ENCODE measurements at places on chromosomes 2 and 18.

DNA sequence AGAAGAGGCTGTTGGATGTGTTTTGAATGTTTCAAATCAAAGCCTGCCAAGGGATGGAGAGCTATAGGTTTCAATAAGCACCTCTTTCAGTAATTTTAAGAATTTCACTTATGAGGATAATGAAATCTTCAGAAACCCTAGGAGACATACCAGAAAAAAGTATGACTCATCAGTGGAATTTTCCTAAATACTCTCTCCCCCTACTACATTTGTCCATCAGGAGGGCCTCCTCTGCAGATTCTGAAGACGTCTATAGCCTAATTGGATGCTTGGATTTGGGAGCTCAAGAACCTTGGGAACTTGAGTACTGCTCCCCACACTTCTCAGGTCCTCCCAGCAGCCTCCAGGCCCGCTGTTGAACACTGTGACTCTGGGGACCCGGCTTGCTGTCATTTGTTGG, 374.3 kb downstream of the SLC4A3 start:
- DNase-seq = no peak

DNA sequence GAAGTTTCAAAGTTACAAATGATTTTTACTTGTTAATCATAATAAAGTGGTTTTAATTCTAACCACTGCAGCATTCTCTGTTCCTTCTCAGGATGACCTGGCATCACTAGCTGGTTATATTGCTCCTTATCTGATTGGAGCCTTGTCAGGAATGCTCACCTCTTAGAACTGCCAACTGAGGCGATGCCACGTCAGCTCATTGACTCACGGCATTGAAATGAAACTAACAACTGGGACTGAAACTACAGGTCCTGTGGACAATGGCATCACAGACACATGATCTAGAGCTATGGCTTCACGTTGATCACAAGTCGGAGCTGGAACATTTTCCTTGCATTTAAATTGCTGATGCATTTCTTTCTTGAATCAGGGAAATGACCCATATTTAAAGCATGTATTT, 54.9 kb upstream of the MAP2 start:
- DNase-seq = no peak

- no peak for DNase-seq
Observed at GRCh38 chr18:23244401-23244800, 109.1 kb downstream of the CABLES1 start.

GRCh38 chr2:20525041-20526035, 78.5 kb downstream of the RHOB start:
- DNase-seq = no peak

DNA sequence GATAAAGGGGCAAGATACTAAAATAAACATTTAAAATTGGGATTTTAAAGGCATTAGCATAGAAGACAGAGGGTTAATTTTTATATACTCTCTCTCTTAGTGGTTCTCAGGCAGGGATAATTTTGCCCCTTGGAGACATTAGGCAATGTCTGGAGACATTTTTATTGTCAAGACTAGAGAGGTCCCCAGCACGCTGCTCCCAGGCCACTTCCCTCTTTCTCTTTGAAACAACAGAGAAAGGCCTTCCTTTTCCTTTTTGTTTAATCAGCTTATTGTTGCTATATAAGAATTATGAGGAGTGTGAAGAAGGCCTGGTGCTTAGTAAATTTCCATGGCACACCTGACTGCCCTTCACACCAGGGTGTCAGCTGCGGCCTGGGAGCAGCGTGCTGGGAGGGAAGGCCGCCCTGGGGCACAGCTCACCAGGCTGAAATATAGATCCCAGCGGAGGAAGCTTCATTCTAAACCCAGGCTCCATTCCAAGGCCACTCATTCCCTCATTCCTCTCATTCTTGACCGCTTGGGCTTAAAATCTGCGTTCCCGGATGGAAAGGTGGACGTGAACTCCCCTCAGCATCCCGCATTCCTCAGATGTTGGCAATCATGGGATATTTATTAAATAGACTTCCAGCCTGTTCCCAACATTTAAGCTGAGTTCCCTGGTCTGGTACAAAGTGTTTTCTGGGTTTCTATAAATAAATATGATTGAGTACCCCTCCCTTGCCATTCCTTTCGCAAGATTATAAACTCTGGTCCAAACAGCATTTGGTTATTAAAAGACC, 22.5 kb downstream of the SLC14A2 start:
- DNase-seq = no peak

DNA sequence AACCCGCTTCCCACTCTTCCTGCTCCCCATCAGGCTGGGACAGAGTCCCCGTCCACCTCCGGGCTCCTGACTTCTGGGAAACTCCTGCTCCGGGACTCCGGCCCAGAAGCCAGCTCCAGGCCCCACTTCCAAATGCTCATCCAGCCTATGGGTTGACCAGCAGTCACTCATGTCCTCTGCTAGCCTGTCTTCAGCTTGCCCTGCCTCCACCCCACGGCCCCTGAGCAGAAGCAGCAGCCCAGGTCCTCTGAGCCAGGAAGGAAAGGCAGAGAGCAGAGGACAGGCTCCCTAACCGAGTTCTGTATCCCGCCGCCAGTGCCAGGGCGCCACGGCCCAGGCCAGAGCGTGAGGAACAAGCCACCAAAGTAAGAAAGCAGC, 86.4 kb upstream of the ID2 start:
- no peak for DNase-seq

- DNase-seq = no peak
Observed at GRCh38 chr2:226652369-226652768, 147.3 kb downstream of the IRS1 start.

DNA sequence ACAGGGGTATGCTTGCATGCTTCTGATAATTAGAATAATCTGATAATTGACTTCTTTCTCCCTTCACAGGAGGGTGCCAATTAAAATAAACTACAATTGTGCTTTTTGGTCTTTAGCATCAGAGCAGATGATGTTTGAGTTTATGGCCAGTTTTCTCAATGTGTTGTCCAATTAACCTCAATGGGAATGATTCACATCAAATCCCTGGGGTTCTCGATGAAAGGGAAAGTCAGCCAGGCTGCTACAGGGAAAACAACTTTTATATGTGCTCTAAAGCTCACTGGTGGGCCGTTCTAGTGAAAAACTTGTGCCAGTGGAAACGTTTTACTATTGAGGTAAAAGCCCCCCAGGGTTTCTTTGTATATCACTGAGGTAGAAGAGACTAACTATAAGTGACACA, 887.3 kb upstream of the CRIM1 start:
- no peak for DNase-seq

- DNase-seq = no peak
Observed at GRCh38 chr2:7709907-7710306, 792.7 kb downstream of the RNF144A start.

DNA sequence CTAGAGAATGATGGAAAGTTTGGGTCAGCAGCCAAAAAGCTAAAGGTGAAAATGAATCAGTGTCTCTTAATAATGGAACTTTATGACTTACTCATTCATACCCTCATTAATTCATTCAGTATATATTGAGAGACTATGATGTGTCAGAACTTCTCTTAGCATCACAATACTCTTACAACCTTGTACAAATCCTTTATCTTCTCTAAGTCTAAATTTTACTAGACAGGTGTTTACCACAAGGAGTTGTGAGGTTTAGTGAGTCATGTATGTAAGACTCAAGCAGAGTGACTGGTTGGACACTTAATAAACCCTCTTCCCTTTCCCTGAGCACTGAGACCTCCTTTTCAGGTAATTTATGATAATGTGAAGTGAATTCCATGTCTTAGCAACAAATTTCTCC, 129.6 kb downstream of the PPP1R1C start:
- DNase-seq = no peak

GRCh38 chr2:199798831-199799580, 52.0 kb downstream of the FTCDNL1 start:
- no peak for DNase-seq

DNA sequence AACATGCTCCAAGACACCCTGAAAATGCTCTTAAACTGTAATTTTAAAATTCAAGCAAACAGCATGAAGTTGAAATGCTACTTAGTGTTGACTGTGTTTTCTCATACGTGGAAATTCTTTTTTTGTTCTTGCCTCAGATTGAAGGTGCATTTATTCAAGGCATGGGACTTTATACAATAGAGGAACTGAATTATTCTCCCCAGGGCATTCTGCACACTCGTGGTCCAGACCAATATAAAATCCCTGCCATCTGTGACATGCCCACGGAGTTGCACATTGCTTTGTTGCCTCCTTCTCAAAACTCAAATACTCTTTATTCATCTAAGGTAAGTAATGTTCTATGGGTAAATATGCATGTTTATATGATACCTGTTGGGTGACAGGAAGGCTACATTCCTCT, 82.7 kb downstream of the AOX1 start:
- no peak for DNase-seq

GRCh38 chr2:66794551-66794950, 359.6 kb downstream of the MEIS1 start:
- no peak for DNase-seq

GRCh38 chr2:197292619-197293018, 18.0 kb downstream of the ANKRD44 start:
- DNase-seq = no peak

- no peak for DNase-seq
Observed at GRCh38 chr2:10283106-10284062, 19.3 kb upstream of the HPCAL1 start.

- DNase-seq = no peak
Observed at GRCh38 chr2:65204461-65205210, 23.0 kb upstream of the ACTR2 start.

- no peak for DNase-seq
Observed at GRCh38 chr2:30949435-30949834, 142.2 kb upstream of the CAPN13 start.

DNA sequence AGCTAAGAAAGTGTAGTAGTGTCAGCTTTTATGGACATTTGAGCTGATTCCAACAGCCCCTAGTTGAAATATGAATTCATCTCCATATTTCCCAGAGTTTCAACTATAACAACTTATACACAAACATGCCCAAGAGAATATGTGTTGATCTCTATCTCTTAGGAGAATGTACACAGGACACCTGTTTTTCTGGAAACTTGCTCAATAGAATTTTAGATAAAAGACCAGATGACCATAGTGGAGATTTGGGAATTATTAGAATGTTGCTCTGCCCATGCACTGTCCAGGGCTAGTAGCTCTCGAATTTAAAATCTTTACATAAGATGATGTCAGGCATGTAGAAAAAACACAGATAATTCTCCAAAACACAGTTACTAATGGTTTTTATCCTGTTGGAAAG, 162.3 kb upstream of the VRK2 start:
- DNase-seq = no peak

DNA sequence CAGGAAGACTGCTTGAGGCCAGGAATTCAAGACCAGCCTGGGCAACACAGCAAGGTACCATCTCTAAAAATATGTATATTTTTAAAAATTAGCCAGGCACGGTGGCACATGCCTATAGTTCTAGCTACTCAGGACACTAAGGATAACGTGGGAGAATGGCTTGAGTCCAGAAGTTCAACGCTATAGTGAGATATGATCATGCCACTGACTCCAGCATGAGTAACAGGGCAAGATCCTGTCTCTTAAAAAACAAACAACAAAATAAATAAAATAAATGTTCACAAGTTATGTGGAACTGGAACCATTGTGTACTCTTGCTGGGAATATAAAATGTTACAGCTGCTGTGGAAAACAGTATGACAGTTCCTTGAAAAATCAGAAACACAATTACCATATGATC, 47.2 kb downstream of the USP34 start:
- no peak for DNase-seq

DNA sequence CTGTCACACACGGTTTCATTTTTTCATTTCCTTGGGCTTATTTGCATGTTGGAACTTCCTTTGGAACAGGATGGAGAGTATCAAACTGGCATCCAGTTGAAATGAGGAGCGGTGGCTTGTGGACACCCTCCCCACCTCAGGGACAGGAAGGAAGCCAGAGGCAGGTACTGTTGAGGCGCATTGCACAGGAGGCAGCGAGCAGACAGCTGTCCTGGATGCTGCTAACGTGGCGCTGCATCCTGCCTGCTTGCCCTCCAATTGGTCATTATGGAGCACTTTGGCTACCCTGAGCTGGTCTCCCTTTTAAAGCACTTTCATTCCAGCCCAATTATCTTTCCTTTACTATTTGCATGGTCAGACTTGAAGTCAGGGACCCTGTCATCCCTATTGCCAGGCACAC, 80.7 kb upstream of the ITGA4 start:
- no peak for DNase-seq

- no peak for DNase-seq
Observed at GRCh38 chr2:120108049-120108448, 95.2 kb downstream of the EPB41L5 start.

DNA sequence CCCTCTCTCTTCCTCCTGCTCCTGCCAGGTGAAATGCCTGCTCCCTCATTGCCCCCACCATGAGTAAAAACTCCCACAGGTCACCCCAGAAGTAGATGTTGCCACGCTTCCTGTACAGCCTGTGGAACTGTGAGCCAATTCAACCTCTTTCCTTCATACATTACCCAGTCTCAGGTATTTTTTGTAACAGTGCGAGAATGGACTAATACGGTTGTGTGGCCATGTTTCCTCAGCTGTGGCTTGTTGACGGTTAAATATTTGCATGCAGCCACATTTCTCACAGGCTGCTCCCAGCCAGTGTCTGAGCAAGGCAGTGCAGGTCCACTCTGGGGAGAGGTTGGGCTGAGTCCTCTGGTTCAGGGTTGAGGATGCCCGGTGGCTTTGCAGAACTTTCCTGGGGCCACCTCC, 27.8 kb upstream of the COPS8 start:
- no peak for DNase-seq

- no peak for DNase-seq
Observed at GRCh38 chr18:66325251-66325650, 278.6 kb downstream of the CDH19 start.

GRCh38 chr18:36374262-36374661, 76.7 kb downstream of the FHOD3 start:
- DNase-seq = no peak

GRCh38 chr2:19073522-19073921, 284.9 kb downstream of the OSR1 start:
- no peak for DNase-seq

- DNase-seq = no peak
Observed at GRCh38 chr2:42217307-42217706, 48.2 kb downstream of the EML4 start.

DNA sequence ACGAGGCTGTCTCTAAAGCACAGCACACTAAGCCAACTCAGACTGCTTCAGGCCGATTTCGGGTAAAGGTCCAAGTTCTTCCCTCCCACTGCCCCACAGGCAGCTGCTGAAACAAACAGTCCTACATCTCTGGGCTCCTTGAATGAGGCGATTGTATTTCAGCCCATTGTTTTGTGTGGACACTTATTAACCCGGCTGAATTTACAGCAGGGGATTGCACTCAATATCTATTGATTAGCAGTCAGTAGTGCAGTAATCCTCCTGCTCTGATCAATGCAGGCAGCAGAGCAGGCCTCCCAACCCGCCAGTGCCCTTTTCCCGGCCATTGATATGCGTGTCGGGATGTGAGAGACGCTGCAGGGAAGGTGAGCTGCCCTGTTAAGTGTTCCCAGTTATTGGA, 330.1 kb downstream of the CMPK2 start:
- no peak for DNase-seq

- no peak for DNase-seq
Observed at GRCh38 chr2:121595012-121595891, 54.0 kb downstream of the CLASP1 start.

- DNase-seq = no peak
Observed at GRCh38 chr2:124683536-124684428, 658.7 kb downstream of the CNTNAP5 start.

- DNase-seq = no peak
Observed at GRCh38 chr2:65831509-65831908, 399.1 kb upstream of the SPRED2 start.

- no peak for DNase-seq
Observed at GRCh38 chr18:61855449-61856378, 37.1 kb downstream of the RNF152 start.

GRCh38 chr18:38670486-38670885, 1104.9 kb upstream of the CELF4 start:
- no peak for DNase-seq

GRCh38 chr18:42392416-42392815, 437.4 kb downstream of the PIK3C3 start:
- no peak for DNase-seq
